Activated CD4-positive, alpha-beta T cell treated with anti-CD3 and anti-CD28 coated beads for 48 hours (primary cell): ENCODE measurements at places on chromosomes 16 and 17.

DNA sequence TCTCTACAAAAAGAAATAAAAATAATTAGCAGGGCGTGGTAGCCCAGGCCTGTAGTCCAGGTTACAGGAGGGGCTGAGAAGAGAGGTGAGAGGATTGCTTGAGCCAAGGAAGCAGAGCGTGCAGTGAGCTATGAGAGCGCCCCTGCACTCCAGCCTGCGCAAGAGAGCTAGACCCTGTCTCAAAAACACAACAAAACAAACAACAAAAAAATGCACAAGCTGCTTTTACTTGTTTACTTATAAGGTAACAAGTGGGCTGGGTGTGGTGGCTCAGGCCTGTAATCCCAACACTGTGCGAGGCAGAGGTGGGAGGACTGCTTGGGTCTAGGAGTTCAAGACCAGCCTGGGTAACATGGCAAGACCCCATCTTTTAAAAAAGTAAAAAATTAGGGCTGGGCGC, 1.7 kb downstream of the CYTH1 start:
- DNase-seq: no peak

DNA sequence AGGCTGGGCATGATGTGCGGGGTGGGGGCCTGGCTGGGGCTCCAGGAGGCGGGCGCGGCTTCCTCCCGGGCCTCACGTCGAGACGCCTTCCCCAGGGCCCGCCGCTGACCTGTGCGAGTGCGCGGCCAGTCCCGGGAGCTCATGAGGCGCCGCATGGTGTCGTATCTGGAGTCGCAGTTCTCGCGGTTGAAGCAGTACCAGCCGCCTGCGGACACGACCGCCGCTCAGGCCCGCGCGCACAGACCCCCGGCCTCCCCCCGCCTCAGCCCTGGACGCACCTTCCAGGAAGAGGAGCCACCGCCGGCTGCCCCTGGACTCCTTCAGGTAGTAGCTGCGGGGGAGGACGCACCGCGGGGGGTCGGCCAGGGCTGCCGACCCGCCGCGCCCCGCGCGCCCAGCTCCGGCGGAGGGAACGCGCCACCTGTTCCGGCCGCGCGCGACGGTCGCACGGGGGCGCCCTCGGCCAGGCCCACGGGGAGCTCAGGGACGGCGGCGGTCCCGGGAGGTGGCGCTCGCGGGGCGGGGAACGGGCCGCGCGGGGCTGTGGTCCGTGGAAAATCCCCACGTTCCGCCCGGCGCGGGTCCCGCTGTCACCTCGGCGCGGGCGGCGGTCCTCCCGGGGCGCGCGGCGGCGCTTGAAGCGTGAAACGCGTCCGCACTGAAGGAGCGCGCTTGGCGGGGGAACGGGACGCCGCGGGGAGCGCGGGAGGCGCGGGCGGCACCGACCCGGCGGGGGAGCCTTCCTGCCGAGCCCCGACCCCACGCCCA, 1.4 kb downstream of the NOTUM start:
- DNase-seq: peak; percentile 77

DNA sequence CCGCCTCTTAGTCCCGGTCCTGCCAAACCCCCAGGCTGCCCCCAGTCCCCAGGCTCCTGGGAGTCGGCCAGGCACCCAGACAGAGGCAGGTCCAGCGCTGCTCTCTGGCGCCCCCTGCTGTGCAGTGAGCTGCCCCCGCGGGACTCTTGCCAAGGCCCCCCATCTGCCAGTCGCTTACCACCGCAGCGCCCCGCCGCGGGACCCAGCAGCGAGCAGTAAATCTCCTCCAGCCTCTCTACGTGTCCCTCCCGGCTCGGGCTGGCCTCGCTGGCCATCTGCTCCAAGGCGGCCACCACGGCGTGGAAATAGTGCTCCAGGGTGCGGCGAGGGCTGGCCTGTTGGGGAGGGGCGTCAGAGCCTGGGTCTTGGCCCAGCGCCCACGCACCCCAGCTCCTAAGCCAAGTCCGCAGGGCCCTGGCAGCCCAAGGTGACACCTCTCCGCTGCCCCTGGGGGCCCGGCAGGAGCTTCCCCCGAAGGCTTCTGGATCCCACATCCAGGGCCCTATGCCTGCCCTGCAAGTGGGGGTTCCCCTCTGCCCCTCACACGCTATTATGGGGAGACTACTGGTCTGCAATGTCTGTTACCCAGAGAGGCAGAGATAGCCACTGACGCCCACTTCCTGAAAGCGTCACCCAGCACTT, 33.7 kb upstream of the MFSD6L start:
- DNase-seq: peak; percentile 68

DNA sequence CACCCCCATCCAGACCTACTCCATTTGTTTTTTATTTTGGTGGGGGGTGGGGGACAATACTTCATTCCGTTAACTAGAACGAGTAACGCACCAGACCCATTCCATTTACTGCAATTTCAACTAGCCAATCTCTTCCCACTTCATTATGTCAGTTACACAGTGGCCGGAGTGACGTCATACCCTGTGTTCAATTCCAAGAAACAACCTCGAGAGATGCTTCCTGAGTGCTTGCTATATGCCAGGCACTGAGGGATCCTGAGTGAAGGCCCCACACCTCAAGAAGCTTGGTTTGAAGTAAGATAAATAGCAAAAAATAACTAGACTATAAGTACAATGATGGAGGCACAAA, 9.1 kb upstream of the SIAH1 start:
- no peak for DNase-seq

- no peak for DNase-seq
These were observed 51.4 kb downstream of the CACNG1 start for GRCh38 chr17:67095803-67096202.

- DNase-seq: no peak
These were observed 78.4 kb downstream of the SLC39A11 start for GRCh38 chr17:73013816-73014663.

DNA sequence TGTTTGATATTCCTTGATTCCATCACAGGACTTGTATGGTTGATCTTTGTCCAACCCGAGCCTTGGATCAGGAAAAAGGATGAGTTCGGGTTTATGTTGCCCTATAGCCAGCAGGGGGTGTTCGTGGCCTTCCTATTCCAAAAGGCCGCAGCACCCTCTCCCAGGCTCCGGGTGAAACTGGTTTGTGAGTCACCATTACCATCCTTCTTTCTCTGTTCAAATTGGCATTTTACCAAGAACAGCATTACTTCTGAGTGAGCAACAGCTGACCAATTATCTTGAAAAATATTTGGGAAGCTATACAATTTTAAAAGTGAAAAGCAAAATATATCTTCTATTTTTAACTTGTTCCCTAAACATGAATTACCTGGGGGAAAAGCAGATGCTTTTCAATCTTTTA, 24.3 kb upstream of the KRT20 start:
- peak; percentile 80 for DNase-seq

DNA sequence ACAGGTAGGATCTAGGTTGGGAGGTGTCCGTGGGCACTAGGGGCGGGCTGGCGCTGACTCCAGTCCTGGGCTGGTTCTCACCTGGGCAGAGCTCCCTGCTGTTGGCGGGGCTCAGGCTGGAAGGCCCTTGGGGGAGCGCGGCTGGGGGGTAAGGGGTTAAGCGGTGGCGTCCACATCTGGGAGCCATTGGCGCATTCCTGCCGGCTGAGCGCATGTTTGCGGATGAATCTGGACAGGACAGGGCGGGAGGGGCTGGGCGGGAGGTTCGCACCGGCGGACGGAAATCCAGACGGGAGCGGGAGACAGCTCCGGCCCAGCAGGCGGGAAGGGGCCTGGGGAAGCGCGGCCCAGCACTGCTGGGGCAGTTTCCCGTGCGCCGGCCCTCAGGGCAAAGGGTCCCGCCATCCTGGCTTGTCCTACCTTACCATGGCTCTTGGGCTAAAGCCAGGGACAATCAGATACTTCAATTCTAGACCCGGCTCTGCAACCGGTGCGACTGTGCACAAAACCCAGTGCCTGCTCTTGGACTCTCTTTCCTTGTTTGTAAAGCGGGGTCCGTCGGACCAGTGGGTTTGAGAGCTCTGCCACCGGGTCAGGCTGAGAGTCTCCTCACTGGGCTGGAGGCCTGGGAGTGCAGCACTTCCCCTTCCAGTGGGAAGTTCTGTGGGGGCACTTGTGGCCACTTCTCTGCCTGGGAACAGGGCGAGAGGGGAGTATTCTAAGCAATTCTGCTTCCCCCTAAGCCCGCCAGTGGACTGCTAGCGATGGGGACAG, 7.8 kb downstream of the RARA start:
- no peak for DNase-seq

GRCh38 chr17:15654886-15655561, 29.1 kb downstream of the TRIM16 start:
- no peak for DNase-seq

DNA sequence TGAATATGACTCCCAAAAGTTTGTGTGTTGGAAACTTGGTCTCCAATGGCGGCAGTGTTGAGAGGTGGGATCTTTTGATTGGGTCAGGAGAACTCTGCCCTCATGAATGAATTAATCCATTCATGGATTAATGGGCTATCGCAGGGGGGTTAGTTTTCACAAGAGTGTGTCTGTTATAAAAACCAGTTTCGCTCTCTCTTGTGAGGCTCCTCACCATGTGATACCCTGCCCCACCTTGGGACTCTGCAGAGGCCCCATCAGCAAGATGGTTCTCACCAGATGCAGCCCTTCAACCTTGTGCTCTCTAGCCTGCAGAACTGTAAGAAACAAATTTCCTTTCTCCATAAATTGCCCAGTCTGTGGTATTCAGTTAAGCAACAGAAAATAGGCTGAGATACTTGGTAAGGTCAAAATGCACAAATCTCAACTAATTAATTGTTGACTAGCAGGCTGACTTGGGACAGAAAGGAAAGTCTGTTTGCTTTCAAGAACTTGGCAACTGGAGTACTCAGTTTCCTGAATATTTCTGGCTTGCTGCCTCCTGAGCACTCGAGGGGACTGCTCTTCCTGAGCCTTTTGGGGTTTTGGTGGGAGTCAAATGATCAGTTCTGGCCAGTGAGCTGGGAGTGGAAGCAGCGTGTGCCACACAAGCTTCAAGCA, 13.8 kb upstream of the CCL17 start:
- no peak for DNase-seq

DNA sequence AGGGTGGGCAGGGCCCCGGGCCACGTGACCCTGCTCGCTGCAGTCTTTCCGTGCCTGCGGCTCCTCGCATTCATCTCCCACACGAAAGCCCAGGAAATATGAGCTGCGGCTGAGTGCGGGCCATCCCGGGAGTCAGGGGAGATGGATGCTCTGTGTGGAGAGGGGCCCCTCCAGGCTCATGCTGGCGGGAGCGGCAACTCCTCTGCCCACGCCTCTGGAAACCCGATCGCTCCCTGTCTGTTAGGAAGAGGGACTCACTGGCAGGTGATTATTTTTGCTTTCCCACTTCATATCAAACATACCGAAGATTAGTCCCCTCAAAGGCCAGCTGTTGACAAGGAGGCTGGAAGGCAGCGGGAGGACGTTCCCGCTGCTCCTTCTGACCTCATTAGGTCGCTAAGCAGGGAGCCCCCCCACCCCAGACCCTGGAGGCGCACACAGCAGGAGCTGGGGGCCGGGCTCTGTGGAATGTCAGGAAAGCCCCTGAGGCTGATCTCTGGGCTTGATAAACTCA, 228.5 kb downstream of the FOXL1 start:
- no peak for DNase-seq

GRCh38 chr17:42272162-42272907, 3.9 kb downstream of the STAT5B start:
- no peak for DNase-seq

GRCh38 chr17:58249270-58250133, 11.1 kb downstream of the LPO start:
- DNase-seq: peak; percentile 82

DNA sequence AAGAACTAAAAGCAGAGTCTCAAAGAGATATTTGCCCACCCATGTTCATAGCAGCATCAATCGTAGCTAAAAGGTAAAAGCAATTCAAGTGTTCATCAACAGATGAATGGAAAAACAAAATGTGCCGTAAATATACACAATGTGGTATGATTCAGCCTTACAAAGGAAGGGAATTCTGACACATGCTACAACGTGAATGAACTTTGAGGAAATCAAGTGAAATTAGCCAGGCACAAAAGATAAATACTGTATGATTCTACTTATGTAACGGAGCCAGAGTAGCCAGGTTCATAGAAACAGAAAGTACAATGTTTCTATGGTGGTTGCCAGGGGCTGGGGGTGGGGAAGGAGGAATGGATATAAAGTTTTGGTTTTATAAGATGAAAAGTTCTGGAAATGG, 57.8 kb upstream of the IL34 start:
- DNase-seq: no peak

GRCh38 chr16:84999200-84999599, 12.1 kb downstream of the ZDHHC7 start:
- DNase-seq: no peak

- no peak for DNase-seq
These were observed 20.6 kb downstream of the RPH3AL start for GRCh38 chr17:332023-332422.
